Upper lobe of left lung (tissue), 6 donors: ENCODE measurements at places on chromosomes 4 and X. TPM values are rescaled to one million over a fixed set of nuclear protein-coding genes. Genes with fewer than 3 reads are reported as not detected.

GRCh38 chrX:13938829-13939530 lies 90.7 kb downstream of the GEMIN8 start:
- DNase-seq: no peak
- peak overlapping the region; percentile 65 for H3K4me3 ChIP-seq
- peaks cover 17% of the 10 kb centered on the region for H3K4me1 ChIP-seq
- no peaks in the 10 kb centered on the region for H3K27me3 ChIP-seq

The SMIM10 gene
- total RNA-seq: not detected

DNA sequence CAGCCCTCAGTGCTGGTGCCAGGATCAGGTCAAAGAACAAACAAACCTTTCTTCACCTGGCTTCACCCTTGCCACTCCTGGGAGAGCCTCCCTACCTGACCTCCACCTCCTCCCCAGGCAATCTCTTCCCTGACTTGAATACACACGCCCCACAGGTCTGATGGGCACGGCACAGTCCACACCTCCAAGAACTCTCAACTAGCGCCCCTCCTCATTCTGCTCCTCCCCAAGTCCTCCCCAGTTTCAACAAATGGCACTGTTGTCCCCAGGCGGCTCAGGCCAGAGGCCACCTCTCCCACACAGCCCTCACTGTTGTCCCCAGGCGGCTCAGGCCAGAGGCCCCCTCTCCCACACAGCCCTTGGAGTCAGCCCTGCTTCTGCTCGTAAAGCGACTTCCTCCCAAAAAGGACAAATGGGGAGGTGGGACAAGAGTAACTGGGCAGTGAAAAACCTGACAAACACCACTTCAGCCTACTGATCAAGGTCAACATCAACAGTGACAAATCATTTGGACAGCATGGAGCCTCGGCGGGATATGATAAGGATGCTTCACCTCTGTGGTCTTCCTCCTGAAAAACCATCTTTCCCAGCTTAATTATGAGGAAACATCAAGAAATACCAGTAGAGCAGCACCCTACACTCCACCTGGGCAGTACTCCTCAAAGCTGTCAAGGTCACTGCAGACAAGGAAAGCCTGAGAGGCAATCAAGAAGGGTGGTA lies 2.9 kb downstream of the LETM1 start:
- no peaks in the 10 kb centered on the region for H3K27me3 ChIP-seq
- peak; percentile 47 for DNase-seq
- H3K4me1 ChIP-seq: peaks cover 46% of the 10 kb centered on the region
- peak overlapping the region; percentile 8 for H3K27ac ChIP-seq
- H3K36me3 ChIP-seq: no peaks in the 10 kb centered on the region
- H3K4me3 ChIP-seq: no peak overlapping the region

The ZNF81 gene
- 21.0 TPM for total RNA-seq

DNA sequence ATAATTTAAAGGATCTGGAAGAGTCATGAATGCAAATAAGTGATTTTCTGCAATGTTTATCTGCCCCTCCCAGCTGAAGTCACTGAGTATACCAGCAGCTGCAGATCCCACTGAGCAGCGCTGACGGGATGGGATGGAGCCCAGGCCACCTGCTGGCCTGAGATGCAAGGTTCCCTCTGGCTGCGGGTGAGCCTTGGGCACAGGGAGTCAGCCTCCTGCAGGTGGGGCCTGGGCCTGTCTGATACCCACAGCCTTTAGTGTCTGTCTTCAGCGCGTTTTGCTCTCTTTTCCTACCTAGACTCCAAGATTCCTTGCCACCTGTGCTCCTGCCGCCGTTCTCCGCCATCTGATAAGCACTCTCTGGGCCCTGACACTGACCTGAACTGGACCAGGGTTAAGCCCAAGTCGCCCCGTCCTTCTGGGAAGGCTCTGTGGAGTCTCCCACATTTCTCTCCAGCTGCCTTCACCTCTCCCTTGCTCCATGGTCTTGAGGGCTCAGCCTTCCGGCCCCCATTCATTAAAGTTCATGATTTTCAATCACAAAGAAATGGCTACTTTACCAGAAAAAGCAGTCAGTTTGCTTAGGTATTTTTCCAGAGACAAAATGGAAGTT lies 223.1 kb upstream of the FAT1 start:
- H3K27me3 ChIP-seq: no peaks in the 10 kb centered on the region
- no peak overlapping the region for H3K27ac ChIP-seq
- H3K4me3 ChIP-seq: no peak overlapping the region
- DNase-seq: no peak
- no peaks in the 10 kb centered on the region for H3K36me3 ChIP-seq

DNA sequence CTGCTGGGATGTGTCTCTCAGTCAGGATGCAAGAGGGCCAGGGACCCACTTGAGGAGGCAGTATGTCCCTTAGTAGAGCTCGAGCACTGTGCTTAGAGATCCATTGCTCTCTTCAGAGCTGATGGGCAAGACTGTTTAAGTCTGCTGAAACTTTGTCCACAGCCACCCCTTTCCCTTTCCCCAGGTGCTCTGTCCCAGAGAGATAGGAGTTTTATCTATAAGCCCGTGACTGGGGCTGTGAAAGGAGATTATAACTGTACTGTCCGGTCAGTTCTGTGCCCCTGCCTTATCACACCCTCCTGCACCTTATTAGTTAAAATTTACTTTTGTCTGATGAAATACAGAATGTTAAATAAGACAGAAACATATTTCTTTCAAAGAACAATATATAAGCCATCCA lies 378.4 kb downstream of the PABPC4L start:
- no peak overlapping the region for H3K4me3 ChIP-seq
- no peak overlapping the region for H3K27ac ChIP-seq
- no peaks in the 10 kb centered on the region for H3K27me3 ChIP-seq
- DNase-seq: no peak
- no peaks in the 10 kb centered on the region for H3K4me1 ChIP-seq
- H3K36me3 ChIP-seq: no peaks in the 10 kb centered on the region

DNA sequence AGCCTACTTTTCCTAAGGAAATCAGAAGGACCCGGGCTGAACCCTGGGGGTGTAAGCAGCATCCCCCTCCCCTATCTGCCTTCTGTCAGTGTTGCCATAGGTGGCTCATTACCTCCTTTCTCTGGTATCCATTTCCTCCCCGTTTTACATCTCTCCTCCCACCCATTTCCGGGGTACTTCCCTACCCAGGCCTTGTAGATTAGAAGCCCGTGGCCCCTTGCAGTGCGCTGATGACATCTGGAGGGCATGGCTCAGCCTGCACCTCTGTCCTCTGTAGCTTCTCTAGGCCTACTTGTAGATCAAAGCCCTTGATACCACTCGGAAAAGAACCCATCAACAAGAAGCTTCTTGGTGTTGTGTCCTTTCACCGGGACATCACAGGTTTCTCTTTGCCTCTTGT lies 71.8 kb downstream of the NBDY start:
- H3K27ac ChIP-seq: no peak overlapping the region
- H3K4me3 ChIP-seq: no peak overlapping the region
- H3K27me3 ChIP-seq: no peaks in the 10 kb centered on the region
- no peak for DNase-seq
- H3K4me1 ChIP-seq: peaks cover 8% of the 10 kb centered on the region
- H3K36me3 ChIP-seq: no peaks in the 10 kb centered on the region

- peaks cover 16% of the 10 kb centered on the region for H3K4me1 ChIP-seq
- H3K27ac ChIP-seq: peak overlapping the region; percentile 92
- no peaks in the 10 kb centered on the region for H3K27me3 ChIP-seq
- no peaks in the 10 kb centered on the region for H3K36me3 ChIP-seq
- H3K4me3 ChIP-seq: no peak overlapping the region
These were observed 1.3 kb upstream of the ATP10D start for GRCh38 chr4:47483745-47484144.

DNA sequence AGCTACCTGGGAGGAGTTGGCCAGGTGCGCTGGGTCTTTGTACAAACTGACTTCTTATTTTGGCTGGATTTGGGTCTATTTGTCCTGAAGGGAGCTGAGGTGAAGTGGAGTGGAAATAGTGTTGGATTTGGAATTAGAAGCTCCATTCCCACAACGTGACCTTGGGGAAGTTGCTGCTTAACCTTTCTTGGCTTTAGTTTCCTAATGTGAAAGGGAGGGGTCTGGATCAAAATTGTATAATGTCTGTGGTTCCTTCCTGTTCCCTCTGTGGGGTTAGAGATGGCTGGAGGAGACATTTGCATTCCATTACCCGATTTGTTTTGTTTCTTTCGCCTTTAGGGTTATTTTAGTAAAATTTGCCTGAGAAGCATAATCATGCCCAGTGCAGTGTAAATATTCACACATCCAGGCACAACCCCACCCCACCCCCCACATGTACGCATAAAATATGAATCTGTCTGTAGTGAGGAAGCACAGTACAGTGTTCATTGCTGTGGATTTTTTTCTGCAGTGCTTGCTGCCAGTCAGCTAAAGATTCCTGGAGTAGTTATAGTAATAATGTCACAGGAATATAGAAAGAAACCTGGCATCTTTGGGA lies 21.5 kb downstream of the JADE1 start:
- H3K27me3 ChIP-seq: no peaks in the 10 kb centered on the region
- peak overlapping the region; percentile 36 for H3K27ac ChIP-seq
- H3K4me1 ChIP-seq: peaks cover 44% of the 10 kb centered on the region
- H3K4me3 ChIP-seq: no peak overlapping the region

The SGMS2 gene
- 186 TPM for total RNA-seq

The EXOC1 gene
- 19.1 TPM for total RNA-seq

- no peak for DNase-seq
- H3K4me1 ChIP-seq: peaks cover 45% of the 10 kb centered on the region
- H3K27me3 ChIP-seq: no peaks in the 10 kb centered on the region
- no peak overlapping the region for H3K4me3 ChIP-seq
- no peaks in the 10 kb centered on the region for H3K36me3 ChIP-seq
These were observed 5.9 kb upstream of the SCARB2 start for GRCh38 chr4:76219299-76220055.

The NPY2R gene
- total RNA-seq: not detected

The MND1 gene
- not detected for total RNA-seq

DNA sequence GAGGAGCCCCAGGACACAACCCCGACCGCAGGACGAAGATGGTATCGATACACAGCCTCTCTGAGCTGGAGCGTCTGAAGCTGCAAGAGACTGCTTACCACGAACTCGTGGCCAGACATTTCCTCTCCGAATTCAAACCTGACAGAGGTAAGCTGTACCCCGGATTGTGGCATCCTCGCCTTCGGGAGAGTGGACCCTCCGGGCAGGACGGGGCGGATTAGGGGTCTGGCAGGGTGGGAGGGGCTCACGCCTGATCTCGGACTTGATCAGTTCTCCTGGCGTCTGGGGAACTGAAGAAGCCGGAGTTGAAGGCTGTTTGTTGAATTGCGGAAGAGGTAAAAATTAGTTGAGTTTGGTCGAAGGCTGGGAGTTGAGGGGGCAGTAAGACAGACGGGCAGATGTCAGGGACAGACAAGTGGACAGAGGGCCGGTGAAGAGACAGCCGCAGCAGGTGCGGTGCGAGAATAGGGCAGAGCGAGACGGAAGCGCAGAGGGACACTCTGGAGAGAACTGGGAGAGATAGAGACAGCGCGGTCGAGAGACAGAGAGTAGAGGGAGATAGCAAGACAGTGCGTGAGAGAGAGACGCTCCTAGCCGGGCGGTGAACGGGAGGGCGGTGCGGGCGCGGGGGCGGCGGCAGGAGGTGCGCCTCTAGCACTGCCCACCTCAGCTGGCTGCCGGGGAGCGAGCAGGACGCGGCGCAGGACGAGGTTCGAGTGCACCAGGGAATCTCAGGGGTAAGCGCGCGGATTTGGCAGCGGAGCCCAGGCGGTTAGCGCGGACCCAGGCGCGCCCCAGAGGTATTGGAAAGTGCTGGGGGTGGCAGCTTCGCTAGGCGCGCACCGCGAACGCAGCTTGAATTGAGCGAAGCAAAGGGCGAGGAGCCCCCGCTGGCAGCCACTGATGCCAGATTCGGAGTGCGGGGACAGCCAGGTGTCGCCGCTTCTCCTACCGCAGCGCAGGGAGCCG lies 23.9 kb downstream of the ARHGAP36 start:
- H3K4me3 ChIP-seq: no peak overlapping the region
- H3K27ac ChIP-seq: no peak overlapping the region
- H3K27me3 ChIP-seq: no peaks in the 10 kb centered on the region

- no peaks in the 10 kb centered on the region for H3K27me3 ChIP-seq
- no peak for DNase-seq
- no peak overlapping the region for H3K27ac ChIP-seq
- H3K36me3 ChIP-seq: no peaks in the 10 kb centered on the region
- no peak overlapping the region for H3K4me3 ChIP-seq
- no peaks in the 10 kb centered on the region for H3K4me1 ChIP-seq
These were observed 68.4 kb downstream of the MID2 start for GRCh38 chrX:107894038-107894437.

GRCh38 chr4:24568425-24568824 lies 15.9 kb downstream of the DHX15 start:
- no peak for DNase-seq
- H3K4me3 ChIP-seq: no peak overlapping the region
- no peak overlapping the region for H3K27ac ChIP-seq

The RAB40AL gene
- total RNA-seq: 0.71 TPM

- no peak overlapping the region for H3K27ac ChIP-seq
- no peak overlapping the region for H3K4me3 ChIP-seq
- no peaks in the 10 kb centered on the region for H3K27me3 ChIP-seq
- no peaks in the 10 kb centered on the region for H3K4me1 ChIP-seq
- no peaks in the 10 kb centered on the region for H3K36me3 ChIP-seq
These were observed 810.1 kb downstream of the FAT4 start for GRCh38 chr4:126124818-126125217.

DNA sequence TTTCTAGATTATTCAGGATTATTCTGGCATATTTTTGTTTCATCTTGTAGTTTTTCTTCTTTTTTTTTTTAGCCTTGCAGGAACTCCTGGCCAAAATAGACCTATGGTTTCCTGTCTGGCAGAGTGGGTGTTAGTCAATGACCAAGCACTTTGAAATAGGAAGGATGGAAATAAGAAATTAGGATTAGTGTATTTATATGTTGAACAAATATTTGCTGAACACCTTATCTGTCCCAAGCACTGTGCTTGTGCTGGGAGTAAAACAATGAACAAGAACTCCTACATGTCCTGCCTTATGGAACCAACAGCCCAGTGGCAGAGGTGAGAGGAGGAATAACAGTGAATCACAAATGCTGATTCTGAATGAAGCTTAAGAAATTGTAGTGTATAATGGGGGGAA lies 4.5 kb downstream of the MMRN1 start:
- H3K27ac ChIP-seq: no peak overlapping the region
- no peak for DNase-seq
- peaks cover 2% of the 10 kb centered on the region for H3K4me1 ChIP-seq

The AMBN gene
- total RNA-seq: not detected

- no peaks in the 10 kb centered on the region for H3K4me1 ChIP-seq
- H3K27ac ChIP-seq: no peak overlapping the region
- no peak overlapping the region for H3K4me3 ChIP-seq
- H3K27me3 ChIP-seq: no peaks in the 10 kb centered on the region
- no peak for DNase-seq
- no peaks in the 10 kb centered on the region for H3K36me3 ChIP-seq
These were observed 258.2 kb downstream of the PPP1R2C start for GRCh38 chrX:42519666-42520231.

The ZNF182 gene
- 5.1 TPM for total RNA-seq

DNA sequence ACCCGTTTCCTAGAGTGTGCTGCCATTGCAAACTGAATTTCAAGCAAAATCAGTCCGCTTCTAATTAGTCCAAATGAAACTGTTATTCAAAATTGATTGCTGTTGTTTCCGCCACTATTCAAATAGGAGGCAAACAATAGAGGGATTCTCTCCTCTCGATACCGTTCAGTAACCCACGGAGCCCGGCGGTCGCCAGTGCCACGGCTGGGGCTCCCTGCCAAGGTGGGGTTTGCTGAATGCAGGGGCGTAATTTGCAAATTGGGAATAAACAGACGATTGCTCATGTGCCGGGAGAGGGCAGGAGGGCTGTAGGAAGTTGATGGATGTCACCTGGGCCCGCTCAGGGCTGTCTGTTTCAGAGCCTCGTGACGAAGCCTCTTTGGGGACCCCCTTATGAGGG lies 8.8 kb downstream of the ADRA2C start:
- H3K27ac ChIP-seq: no peak overlapping the region
- H3K27me3 ChIP-seq: no peaks in the 10 kb centered on the region
- DNase-seq: no peak
- H3K4me3 ChIP-seq: no peak overlapping the region
- no peaks in the 10 kb centered on the region for H3K4me1 ChIP-seq
